Lower leg skin (tissue), 4 donors: ENCODE measurements at places on chromosomes 7 and 10. TPM values are rescaled to one million over a fixed set of nuclear protein-coding genes. Genes with fewer than 3 reads are reported as not detected.

DNA sequence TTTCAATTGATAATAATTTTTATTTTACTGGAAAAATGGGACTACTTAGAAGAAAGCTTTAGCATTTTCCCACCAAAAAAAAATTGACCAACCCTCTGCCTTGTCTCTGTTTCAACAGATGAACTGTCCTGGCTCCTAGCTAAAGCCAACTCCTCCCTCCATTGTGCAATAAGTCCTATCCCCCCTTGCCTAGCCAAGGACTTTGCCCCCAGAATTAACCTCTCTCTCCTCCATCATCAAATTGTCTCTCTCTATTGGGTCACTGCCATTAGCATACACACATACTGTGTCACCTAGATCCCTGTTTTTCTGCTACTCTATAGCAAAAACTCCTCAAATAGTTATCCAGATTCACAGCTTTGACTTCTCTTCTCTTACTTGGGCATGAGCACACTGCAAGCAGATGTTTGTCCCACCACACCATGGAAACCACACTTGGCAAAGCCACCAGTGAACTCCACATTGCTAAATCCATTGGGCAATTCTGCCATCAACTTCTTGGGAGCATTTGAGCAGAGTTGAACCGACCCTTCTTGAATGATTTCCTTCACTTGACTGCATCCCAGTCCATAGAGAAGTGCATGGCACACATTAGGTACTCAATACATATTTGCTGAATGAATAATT, 91.4 kb upstream of the NEBL start:
- DNase-seq = no peak

- no peak for DNase-seq
Measured at GRCh38 chr7:132806834-132807233, 230.6 kb upstream of the PLXNA4 start.

DNA sequence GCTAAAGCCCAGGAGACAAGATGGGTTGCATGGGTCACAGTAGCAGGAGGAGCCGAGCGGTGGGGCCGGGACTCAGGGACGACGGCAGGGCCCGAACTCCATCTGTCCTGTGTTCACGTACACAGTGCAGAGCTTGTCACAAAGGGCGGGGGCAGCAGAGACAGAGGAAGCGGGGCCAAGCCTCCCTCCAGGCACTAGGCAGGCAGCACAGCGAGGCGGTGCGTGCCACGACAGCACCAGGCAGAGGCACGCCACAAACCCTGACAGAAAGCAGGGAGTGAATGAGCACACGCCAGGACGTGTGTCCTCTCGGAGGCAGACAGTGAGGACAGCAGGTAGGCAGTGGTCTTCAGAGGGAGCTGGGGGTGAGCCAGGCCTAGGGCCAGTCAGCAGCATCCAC, 177.8 kb downstream of the MAD1L1 start:
- no peak for DNase-seq

DNA sequence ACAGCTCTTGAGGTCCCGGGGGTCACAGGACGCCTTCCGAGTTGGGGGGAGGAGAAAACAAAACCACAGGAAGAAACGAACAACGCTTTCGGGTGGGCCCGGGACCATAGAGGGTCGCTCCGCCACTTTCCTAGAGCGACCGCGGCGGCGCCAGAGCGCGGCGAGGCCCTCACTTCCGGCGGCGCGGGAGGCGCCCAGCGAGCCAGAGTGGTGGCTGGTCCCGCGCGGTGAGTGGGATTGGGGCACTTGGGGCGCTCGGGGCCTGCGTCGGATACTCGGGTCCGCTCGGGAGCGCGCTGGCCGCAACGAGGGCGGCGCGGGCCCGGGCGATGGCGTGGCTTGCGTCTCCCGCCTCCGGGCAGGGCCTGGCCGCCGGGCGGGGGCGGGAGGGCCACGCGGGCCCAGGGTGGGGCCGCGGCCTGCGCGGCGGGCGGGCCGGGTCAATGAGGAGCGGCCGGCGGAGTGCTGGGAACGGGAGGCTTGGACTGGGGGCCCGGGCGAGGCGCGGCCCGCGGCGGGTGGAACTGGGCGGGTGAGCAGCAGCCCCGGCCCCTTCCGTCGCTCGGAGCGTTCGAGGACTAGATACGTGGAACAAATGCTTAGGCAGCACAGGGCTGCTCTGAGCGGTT, at the start of gene ZNF22:
Gene ZNF22 (plus strand): TSS at position 172 of the 629 bp plus-strand sequence. CDS start 2,446 bp downstream, outside the sequence.
- DNase-seq = peak; percentile 94

The EN2 gene
- total RNA-seq = not detected
